ENCODE measurements at places on chromosomes 6 and 20.

DNA sequence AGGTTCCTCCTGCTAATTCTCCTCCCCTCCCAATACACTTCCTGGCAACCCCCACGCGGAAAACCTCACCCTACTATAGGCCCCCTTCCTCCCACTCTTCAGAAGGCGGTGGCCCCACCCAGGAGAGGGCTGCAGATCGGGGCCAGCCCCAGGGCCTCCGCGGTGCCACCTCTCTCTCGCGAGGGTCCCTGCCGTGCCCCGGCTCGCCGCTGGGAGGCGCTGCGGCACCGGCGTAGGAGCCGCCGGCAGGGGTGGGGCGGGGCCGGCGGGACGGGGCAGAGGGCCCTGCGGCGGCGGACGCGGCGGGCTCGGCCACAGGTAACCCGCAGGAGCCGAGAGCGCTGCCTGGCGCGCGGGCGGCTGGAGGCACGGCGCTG, at the start of gene ANKRD6:
TSS of gene ANKRD6 (plus strand) at position 278 of the 377 bp plus-strand sequence. CDS start 133,825 bp downstream, outside the sequence.
- peak; percentile 20 for DNase-seq

DNA sequence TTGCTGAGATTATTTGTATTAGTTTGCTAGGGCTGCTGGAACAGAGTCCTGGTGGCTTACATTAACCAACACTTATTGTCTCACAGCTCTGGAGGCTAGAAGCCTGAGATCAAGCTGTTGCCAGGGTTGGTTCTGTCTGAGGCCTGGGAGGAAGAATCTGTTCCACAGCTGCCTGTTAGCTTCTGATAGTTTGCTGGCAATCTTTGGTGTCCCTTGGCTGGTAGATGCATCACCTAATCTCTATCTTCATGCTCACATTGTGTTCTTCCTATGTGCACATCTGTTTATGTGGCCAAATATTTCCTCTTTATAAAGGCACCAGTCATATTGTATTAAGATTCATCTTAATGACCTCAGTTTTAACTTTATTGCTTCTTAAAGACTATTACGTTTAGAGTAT, 19.5 kb downstream of the SF3B5 start:
- DNase-seq: no peak

DNA sequence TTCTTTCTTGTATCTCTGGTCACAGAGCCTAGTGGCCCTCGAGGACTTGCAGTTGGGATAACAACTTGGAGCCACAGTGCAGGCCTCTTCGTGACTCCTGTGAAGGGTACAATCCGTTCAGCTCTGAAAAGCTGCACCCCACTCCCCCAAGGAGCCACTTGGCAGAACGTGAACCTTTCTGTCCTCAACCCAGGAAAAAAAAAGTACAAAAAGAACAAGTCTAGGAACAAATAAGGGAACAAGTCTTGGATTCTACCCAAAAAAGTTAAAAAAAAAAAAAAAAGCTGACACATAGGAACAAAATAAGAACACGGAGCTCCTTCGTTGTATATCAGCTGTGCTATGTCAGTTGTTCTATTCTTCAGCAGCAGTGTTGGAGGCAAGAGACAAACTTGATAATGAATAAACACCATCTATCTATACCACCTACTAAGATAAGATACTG, 77.9 kb upstream of the TULP1 start:
- DNase-seq: no peak

- peak; percentile 77 for DNase-seq
Observed at GRCh38 chr20:14055127-14055742, 59.9 kb downstream of the MACROD2 start.

DNA sequence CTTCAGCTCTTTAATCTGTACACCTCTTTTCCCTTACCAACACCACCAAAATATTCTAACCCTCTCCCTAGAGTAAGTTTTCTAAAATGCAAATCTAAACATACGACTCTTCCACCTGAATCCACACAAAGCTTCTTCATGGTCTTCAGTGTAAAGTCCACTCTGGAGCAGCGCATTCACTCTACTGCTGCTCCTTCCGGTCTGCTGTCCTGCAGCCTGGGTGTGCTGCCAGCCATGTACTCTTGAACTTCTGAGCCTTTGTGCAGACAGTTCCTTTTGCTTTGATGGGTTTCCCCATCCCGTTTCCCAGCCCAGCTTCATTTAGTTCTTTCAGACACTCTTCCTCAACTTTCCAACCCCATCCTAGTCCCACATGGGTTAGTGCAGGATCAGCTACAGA, 108.7 kb upstream of the SGK1 start:
- peak; percentile 21 for DNase-seq

DNA sequence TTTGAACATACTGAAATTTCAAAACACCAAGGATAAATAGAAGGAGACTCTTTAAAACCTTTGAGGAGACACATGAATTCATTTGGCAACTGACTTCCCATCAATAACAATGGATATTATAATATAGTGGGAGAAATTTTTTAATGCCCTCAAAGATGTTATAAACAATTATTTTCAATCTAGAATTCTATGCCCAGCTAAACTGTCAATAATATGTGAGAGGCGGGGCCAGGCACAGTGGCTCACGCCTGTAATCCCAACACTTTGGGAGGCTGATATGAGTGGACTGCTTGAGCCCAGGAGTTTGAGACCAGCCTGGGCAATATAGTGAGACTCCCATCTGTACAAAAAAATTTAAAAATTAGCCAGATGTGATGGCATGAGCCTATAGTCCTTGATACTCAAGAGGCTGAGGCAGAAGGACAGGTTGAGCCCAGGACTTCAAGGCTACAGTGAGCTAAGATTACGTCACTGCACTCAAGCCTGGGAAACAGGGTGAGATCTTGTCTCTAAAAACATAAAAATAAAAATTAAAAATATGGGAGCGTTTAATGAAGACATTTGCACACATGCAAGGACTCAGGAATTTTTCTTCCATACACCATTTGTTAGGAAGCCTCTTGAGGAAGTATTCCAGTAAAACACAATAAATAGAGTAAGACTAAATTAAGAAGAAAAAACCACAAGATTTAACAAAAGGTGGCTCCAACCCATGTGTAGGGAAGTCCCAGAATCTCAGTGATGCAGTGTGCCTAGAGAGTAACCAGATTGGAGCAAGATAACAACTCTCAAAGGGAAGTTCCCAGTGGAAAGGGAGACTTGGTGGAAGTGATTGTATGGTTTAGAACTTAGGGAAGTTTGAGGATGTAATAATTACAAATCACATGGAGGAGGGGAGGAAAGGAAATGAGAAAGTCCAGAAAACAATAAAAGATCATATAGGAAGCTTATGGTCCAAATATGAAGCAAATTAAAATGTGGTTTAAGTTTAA, 26.3 kb upstream of the ETV7 start:
- no peak for DNase-seq

DNA sequence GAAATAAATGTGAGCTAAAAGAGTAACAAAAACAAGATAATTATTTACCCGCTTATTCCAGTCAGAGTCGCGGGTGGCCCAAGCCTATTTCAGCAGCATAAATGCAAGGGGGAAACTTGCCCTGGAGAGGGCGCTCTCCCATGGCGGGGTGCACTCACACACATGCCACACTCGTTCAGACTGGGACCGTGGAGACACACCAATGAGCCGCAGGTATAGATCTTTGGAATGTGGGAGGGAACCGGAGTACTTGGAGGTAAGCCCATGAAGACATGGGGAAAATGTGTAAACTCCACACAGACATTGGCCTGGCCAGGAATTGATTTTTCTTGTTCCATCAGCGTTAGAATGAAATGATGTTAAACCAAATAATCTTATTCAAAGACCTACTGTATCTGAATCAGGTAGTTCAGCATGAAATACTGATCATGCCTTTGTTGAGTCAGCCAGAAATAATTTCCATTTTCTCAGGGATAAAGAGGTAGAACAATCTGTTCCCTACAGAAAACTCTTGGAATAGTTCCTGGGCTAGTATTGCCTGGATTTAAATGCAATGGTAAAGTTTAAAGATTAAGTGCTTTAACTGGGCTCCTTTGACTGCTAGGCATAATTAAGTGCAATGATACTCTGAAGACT, 191.5 kb downstream of the MCHR2 start:
- DNase-seq: no peak

GRCh38 chr20:9985773-9986172, 49.0 kb upstream of the ANKEF1 start:
- no peak for DNase-seq

GRCh38 chr6:109230453-109230852, 135.1 kb downstream of the CEP57L1 start:
- DNase-seq: no peak

- no peak for DNase-seq
Observed at GRCh38 chr6:14781772-14782525, 463.9 kb upstream of the JARID2 start.

DNA sequence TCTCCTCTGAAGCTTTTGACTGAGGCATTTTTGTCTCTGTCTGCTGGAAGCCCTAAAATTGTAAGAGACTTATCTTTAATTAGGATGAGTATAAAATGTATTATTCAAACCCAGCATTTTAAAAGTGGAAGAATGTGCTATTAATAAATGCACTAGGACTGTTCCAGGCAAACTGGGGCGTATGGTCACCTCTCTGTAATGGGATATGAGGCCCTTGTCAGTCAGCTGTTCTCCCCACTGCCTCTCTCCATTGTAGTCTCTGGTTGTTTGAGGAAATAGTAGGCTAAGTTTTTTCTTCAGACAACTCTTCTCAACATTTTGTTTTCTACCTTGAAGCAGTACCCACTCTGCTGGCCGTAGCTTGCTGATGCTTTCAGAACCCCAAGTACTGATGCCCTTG, 14.3 kb upstream of the DEF6 start:
- no peak for DNase-seq

DNA sequence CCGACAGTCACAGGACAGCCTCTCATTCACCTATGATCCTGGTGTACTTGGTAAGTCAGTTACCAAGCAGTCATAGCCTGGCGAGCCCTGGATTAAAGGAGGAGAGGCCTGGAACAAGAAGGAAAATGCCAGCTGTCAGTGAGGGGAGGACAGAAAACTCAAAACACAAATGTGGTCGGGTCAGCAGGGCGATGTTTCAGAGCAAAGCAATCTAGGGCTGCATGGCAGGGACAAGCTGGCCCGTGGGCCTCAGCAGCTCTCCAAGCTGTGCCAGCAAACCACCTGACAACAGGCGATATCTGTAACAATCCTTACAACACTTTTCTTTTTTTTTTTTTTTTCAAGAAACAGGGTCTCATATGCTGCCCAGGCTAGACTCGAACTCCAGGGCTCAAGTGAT, 40.3 kb downstream of the MGME1 start:
- DNase-seq: no peak

GRCh38 chr6:51203504-51203903, 384.8 kb downstream of the TFAP2B start:
- no peak for DNase-seq

DNA sequence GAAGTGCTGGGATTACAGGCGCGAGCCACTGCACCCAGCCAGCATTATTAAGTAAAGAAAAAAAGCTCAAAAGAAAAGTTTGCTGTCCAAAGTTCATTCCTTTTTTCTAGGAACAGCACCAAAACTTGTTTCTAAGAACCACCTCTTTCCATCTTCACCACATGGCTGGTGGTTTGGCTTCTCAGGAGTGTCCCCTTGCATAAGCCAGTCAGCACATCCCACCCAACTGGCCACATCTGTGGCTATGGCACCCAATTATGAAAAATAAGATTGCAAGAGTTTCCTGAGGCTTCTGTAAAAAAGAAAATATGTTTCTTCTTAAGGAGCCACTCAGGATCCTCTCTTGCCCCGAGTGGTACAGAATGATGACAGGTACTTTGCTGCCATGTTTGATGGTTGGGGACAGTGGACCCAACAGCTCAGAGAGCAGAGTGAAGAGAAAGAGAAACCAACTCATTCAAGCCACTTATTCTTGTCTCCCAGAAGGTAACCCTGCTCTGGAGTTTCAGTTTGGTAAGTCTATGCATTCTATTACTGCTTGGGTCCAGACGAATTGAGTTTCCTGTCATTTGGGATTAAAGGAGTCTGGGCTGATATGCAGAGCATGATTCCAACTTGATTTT, 65.3 kb downstream of the PSMB1 start:
- DNase-seq: no peak

GRCh38 chr6:138440758-138441357, 36.8 kb downstream of the HEBP2 start:
- no peak for DNase-seq
